ENCODE measurements at places on chromosomes 16 and 17.

GRCh38 chr17:75346906-75347305 is 57.7 kb upstream of the SLC25A19 start:
- DNase-seq, result peak; percentile 52

DNA sequence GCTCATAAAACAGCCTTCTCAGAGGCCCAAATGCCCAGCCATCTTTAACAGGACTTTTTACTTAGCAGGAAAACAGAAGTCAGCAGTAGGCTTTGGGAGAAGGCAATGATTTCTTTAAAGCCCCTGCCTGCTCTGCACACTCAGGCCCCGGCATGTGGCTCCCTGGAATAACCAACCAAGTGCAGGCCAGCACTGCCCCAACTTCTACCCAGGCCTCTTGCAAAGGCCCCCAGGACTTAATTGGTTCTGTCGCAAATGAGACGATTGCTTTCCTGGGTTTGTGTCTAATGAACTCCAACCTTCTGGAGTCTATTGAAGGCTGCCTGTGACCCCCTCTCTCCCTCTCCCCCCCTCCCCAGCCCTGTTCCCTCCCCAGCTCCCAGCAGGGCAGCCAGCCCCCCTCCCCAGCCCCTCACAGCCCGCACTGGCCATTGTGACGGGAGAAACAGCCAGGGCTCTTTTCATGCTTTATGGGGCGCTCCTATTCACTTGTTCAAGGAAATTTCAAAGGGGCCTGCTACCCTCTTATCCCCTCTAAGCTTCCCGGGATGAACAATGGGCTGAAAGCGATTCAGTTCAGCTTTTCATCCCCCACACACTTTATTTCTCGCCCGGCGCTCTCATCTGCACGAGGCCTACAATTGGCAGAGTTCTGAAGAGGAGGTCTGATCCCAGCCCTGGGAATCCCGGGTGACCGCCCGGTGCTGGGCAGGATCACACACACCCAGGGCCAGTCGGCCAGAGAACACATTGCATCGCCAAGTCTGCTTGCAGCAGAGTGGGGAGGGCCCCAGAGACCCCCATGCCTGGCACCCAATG is 15.5 kb downstream of the AXIN2 start:
- DNase-seq, result no peak

DNA sequence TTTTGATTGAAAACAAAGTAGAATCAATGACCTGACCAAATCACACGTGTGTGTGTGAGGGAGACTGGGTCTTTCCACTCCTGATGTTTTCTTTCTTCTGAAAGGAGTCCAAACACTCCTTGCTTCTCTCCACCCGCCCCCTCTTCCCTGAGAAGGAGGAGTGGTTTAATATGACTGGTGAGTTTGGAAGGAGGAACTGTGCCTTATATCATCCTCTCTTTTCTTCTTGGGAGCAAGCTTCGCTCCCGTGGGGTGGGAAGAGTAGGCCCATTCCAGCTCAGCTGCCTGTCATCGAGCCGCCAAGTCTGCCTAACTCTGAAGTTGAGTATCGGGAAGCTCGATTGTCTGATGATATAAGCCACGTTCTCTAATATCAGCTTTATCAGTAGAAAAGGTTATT is 96.5 kb downstream of the YPEL2 start:
- no peak for DNase-seq

- no peak for DNase-seq
These were observed 112.5 kb downstream of the MAP2K4 start for GRCh38 chr17:12133183-12133582.

GRCh38 chr16:2039274-2040031 is 8.2 kb downstream of the NTHL1 start:
- DNase-seq, result no peak

- no peak for DNase-seq
These were observed 112.8 kb downstream of the IRX5 start for GRCh38 chr16:55043499-55043898.

DNA sequence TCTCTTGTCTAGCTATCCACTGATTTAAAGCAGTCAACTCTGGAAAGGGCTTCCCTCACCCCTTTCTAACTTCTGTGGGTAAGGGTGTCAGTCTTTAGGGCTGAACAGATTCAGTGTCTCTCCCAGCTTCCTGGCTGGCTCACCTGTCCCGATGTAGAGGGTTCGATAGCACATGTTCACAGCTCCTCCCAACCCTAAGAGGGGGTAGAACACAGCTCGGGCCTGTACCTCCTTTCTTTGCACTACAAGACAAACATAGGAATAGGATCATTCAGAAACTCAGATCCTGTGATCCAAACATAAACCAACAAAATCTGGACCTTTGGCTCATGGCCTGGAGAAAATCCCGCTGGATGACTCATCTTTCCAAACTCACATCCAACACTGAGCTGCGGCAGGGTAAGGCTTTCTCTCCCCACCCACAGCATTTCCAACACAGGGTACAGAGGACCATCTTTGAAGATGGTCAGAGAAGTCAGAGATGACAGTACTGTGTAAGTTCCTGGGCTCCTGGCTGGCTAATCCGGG is 5.8 kb upstream of the DHRS13 start:
- DNase-seq, result no peak

DNA sequence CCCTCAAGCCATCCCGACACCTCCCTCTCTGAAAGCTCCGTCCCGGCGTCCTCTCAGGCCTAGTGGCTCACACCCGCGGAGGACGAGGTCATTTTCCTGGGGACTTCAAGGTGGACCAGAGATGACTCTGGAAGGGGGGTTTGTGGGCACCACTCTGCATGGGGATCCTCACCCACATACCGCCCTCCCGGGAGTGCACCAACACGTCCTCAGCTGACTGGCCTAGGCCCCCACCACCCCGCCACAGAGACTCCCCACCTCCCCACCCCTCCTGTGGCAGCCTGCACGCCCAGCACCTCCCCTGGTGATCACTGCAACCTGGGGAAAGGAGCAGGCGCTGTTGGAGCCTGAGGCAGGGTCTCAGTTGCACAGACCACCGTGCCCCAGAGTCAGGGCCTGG is 2.4 kb upstream of the SOX8 start:
- no peak for DNase-seq

DNA sequence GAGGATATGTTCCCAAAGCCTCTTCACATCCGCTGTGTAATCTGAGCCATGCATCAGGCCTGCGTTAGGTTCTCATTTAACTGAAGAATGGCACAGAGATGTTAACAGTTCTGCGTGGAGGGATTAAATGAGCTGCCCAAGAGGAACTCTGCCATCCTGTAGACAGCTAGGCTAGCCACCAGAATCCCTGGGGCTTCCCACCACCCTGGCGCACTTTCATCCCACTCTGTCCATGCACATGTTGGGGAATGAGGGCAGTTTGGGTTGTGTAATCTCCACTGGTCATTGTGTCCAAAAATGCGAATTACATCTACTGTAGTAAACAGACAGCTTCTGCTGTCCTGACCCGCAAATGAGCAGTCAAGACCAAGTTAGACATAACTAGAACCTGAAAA is 1.0 kb upstream of the GLG1 start:
- DNase-seq, result no peak

GRCh38 chr17:45293413-45294211 is 23.2 kb downstream of the MAP3K14 start:
- no peak for DNase-seq

DNA sequence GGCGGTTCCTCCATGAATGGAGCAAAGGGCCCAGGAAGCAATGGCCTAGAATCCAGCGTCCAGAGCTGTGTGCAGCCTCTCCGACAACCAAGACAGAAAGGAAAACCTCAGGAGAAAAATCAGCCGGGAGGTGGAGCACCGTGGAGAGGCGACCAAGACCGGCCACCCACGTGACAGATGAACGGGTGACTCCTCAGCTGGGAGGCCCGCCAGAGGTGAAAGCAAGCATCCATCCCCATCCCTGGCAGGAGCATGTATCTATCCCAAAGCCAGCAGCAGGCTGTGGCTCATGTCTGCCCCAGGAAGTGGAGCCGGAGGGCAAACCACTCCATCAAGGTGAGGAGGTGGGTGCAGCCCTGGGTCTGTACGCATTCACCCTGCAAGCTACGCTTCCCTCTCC is 52.1 kb downstream of the FOXL1 start:
- DNase-seq, result no peak

GRCh38 chr16:11094857-11095565 is 150.6 kb downstream of the CLEC16A start:
- no peak for DNase-seq

GRCh38 chr17:6041246-6041645 is 28.9 kb upstream of the WSCD1 start:
- no peak for DNase-seq

DNA sequence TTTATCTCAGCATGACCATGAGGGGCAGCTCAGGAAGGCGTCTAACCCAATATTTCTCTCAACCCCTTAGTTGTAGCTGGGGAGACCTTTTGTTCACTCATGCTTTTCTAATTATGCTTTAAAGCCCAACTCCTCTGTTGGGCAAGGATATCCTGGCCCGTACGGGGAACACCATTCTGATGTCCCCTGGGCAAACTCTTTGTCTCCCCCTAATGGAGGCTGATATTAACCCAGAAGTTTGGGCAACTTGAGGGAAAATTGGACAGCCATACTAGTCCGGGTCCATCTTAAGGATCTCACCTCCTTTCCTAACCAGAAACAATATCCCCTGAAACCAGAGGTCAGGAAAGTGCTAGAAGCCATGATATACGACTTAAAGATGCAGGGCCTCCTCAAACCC is 143.7 kb upstream of the COX10 start:
- no peak for DNase-seq

DNA sequence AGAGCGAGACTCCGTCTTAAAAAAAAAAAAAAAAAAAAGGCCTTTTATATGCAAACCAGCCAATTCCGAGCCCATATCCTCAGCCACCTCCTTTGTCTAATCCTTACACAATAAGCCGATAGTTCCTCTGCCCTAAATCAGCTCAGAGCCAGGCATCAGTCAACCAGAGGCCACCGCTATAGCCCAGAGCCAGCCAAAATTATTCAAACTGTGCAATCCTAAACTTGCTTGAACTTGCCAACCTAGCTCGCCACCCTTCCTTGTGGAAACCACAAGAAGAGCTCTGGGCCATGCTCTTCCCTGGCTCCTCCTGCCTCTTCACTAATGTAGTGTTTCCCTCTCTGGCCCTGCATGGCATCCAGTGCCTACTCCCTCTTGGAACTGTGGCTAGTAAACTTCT is 17.7 kb downstream of the ITGAL start:
- DNase-seq, result no peak

- peak; percentile 34 for DNase-seq
These were observed 47.7 kb downstream of the BEAN1 start for GRCh38 chr16:66474750-66475199.

- DNase-seq, result no peak
These were observed 18.8 kb upstream of the MYOCD start for GRCh38 chr17:12646761-12647422.

GRCh38 chr16:9966569-9967157 is 215.6 kb downstream of the GRIN2A start:
- DNase-seq, result no peak

GRCh38 chr16:47999595-47999994 is 156.2 kb downstream of the ABCC12 start:
- no peak for DNase-seq

- DNase-seq, result no peak
These were observed 30.5 kb downstream of the HS3ST2 start for GRCh38 chr16:22844416-22844815.

DNA sequence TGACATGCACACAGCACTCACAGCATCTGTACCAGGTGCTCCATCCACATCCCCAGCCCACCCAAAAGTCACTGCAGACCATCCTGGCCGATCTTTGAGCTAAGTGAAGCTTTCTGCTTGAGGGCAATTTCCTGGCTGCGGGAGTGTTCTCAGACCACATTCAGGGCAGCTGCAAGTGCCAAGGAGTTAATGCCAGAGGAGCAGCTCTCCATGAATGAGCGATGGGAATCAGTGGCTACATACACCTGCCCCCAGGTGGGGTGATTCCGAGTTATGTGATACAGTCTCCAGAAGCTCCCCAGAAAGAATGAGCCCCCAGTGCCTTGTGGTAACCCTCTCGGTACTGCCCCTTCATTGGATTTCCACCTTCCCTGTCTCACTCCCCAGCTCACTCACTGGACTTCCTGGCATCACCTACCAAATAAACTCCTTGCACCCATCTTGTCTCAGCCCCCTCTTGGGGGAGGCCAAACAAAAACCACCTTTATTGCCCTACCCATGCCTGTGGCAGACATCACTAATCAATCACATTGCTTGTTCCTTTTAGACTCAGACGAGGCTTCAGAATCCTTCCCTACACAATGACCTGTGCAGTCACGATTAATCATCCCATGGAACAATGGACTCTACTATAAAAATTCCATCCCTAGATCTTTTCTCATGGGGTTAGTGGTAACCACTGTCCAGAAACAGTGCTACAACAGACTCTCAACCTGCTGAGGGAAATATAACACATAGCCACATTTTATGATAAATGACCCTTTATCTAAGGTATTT is 121.1 kb downstream of the IRX5 start:
- no peak for DNase-seq

- DNase-seq, result no peak
These were observed 8.3 kb downstream of the TAT start for GRCh38 chr16:71568551-71568950.

- no peak for DNase-seq
These were observed 8.2 kb downstream of the ARL4D start for GRCh38 chr17:43406676-43407645.

GRCh38 chr16:10883004-10883403 is 6.0 kb downstream of the CIITA start:
- no peak for DNase-seq

DNA sequence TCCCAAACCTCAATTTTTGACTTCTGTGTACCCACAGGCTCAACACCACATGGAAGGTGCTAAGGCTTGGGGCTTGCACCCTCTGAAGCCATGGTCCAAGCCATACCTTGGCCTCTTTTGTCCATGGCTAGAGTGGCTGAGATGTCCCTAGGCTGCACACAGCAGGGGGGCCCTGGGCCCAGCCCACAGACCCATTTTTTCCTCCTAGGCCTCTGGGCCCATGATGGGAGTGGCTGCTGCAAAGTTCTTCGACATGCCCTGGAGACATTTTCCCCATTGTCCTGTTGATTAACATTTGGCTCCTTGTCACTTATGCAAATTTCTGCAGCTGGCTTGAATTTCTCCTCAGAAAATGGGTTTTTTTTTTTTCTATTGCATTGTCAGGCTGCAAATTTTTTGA is 47.0 kb downstream of the TBC1D26 start:
- DNase-seq, result no peak

DNA sequence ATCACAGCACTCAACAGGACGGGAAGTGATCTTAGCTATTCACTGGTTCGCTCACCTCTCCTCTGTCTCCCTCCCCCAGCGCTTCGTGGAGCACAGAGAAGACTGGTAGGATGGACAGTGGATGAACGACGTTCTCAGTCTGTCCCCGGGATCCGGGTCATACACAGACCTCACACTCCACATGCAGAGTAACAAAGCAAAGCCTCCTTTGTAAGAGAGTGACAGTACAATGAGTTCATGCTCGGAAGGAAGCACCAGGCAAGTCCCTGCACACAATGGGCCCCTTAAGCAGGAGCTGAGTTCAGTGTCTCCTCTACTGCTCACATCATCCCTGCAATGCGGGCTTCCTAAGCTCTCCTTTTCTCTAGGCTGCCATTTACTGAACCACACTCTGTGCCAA is 356.9 kb downstream of the C16orf95 start:
- DNase-seq, result no peak

Data from stimulated activated CD8-positive, alpha-beta memory T cell treated with anti-CD3 and anti-CD28 coated beads, Interleukin-15, amount 100 ng/mL, for 48 hours (primary cell).